ENCODE measurements at places on chromosomes 5 and 9.

GRCh38 chr9:89879701-89880100, 274.9 kb downstream of the GADD45G start:
- no peak for DNase-seq

DNA sequence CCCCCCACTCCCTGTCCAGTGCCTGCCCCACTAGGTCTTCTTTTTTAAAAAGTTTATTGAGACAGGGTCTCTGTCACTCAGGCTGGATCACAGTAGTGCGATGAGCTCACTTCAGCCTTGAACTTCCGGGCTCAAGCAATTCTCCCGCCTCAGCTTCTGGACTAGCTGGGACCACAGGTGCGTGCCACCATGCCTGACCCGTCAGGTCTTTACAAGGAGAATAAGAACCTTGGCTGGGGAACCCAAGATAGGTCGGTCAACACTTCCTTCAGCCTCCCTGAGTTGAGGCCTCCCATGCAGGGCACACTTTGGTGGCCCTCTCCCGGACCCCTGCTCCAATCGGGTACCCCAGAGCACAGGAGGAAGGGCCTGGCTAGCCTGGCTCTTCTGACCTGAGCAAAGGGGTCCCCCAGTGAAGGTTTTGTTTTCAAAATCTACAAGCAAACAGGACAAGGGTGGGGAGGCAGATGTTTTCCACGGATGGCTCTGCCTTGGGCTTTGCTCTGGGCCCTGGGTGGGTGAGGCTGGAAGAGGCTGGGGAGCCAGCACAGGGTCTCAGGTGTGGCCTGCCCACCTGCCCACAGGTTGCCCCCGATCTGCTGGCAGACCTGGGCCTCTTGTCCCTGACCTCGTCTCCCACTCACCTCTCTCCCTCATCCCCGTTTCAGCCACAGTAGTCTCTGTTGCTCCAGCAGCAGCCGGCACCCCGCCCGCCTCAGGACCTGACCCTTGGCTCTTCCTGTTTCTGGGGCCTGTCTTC, 108.7 kb upstream of the PHYKPL start:
- no peak for DNase-seq

- no peak for DNase-seq
Observed at GRCh38 chr9:88303721-88304451, 84.4 kb upstream of the SPIN1 start.

GRCh38 chr9:121095057-121095456, 20.3 kb downstream of the CNTRL start:
- DNase-seq: no peak

DNA sequence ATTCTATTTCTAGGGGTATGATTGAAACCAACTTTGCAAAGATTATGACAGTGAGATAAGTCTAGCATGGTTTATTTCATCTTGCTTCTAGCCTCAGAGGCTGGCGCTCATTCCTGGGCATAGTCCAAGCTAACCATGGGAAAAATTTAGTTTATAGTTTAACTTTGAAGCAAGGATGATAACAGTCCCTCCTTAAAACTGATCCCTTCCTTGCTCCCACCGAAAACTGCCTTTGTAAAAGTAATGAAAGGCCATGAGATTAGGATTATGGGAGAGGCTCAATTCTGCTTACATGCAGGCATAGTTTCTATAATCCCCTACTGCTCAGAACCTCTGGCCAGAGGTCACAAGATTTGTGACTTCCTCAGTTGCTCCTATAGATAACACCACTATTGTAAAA, 75.7 kb downstream of the TARS1 start:
- DNase-seq: no peak

DNA sequence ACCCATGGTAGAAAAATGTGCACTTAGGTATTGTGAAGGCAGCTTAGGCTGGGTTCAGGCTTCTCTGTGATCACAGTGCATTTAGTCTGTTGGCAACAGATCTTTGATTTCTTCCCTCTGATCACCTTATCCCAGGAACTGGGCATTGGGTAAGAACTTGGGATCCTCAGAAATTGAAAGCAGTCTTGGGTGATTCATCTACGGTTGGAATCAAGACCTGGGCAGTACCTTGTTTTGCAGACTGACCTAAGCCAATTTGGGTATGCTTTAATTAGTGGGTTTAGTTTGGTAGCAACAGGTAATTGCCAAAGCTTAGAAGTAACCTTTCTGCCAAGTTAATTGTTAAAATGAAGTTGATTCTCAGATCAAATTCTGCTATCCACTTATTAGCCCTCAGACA, 17.8 kb downstream of the ENTREP1 start:
- no peak for DNase-seq
